ENCODE measurements at places on chromosomes 7 and 10.

- H3K27me3 ChIP-seq: peaks cover 9% of the 10 kb centered on the region
- H3K4me1 ChIP-seq: no peaks in the 10 kb centered on the region
- no peak for DNase-seq
- H3K4me3 ChIP-seq: no peak overlapping the region
Observed at GRCh38 chr7:73429215-73429614, 4.4 kb upstream of the FZD9 start.

DNA sequence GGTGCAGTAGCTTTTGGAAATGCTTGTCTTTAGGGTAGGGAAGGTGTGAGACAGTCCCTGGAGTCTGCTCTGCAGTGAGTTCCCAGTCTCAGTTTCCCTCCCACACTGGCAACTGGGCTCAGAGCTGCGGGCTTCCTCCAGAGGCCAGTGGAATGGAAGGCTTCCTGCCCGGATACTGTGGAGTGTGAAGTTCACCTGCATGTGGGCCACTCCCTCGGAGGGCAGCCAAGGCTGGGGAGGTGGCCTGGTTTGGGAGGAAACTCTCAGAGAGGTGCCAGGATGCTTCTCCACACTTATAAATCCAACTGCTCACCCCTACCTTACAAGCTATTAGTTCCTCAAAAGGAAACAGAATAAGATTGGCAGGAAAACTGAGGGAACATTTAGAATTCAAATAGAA, 18.1 kb upstream of the UBE2H start:
- H3K4me3 ChIP-seq: no peak overlapping the region
- no peaks in the 10 kb centered on the region for H3K36me3 ChIP-seq
- no peaks in the 10 kb centered on the region for H3K27me3 ChIP-seq
- H3K27ac ChIP-seq: peak overlapping the region; percentile 92
- H3K4me1 ChIP-seq: no peaks in the 10 kb centered on the region
- DNase-seq: peak; percentile 45

DNA sequence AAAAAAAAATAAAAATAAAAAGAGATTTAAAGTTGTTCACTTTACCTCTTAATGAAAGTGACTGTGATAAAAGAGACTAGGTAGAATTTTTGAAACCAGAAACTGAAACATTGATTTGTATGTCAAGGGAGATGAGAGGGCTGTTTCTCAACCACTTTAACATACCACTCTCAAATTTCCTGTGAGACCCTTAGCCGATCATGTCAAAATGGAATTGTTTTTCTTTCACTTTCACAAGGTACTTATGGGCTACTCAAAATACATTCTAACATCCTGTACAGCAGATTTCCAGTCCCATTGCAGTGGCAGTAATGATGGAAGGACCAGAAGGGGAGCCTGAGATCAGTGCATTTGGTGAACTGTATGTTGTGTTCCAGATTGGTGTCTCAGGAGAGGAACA, 261.2 kb downstream of the PPP1R3A start:
- H3K4me3 ChIP-seq: no peak overlapping the region
- H3K4me1 ChIP-seq: no peaks in the 10 kb centered on the region
- no peak for DNase-seq
- no peak overlapping the region for H3K27ac ChIP-seq
- no peaks in the 10 kb centered on the region for H3K27me3 ChIP-seq

DNA sequence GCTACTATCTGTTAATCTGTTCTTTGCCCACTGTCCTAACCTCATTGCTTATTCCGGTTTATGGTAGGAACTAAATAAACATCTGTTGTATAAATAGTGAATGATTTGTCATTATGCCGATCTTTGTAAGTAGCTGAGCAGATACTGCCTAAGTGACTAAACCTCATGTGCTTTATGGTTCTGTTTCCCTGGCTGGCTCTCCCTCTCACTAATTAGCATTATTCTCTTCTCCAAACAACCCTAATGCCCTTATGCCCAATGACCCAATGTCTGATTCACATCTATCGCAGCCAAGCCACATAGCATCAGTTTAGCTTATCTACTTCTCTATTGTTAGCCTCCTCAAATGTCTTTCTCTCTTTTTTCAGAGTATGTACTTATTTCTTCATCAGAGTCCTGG, 462.3 kb upstream of the POT1 start:
- H3K27ac ChIP-seq: no peak overlapping the region
- no peaks in the 10 kb centered on the region for H3K36me3 ChIP-seq
- DNase-seq: no peak
- H3K27me3 ChIP-seq: no peaks in the 10 kb centered on the region
- no peak overlapping the region for H3K4me3 ChIP-seq

- peaks cover 11% of the 10 kb centered on the region for H3K4me1 ChIP-seq
- H3K27me3 ChIP-seq: no peaks in the 10 kb centered on the region
- no peaks in the 10 kb centered on the region for H3K36me3 ChIP-seq
- H3K27ac ChIP-seq: no peak overlapping the region
- no peak for DNase-seq
Observed at GRCh38 chr10:98262571-98262970, 5.4 kb downstream of the LOXL4 start.

- H3K4me3 ChIP-seq: no peak overlapping the region
- no peaks in the 10 kb centered on the region for H3K4me1 ChIP-seq
- H3K27ac ChIP-seq: no peak overlapping the region
- H3K36me3 ChIP-seq: no peaks in the 10 kb centered on the region
- H3K27me3 ChIP-seq: no peaks in the 10 kb centered on the region
Observed at GRCh38 chr10:58152673-58153263, 114.9 kb downstream of the IPMK start.

DNA sequence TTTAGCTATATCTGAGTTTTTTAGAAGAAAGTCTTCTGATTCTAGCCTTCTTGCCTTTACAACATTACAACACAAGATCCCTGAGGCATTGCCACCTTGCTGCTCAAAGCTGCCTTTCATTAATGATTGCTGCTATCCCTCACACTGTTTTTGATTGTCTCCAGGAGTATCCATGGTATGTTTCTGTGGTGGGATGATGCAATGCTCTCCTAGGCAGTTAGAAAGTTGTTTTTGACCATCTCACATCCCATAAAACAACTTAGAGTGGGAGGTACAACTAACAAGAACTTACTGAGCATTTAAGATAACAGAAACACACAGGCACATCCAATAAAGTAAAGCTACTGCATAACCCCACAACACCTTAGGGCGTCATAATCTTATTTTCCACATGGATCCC, 1156.0 kb upstream of the LRRTM3 start:
- no peak overlapping the region for H3K27ac ChIP-seq
- no peak overlapping the region for H3K4me3 ChIP-seq
- H3K36me3 ChIP-seq: no peaks in the 10 kb centered on the region

DNA sequence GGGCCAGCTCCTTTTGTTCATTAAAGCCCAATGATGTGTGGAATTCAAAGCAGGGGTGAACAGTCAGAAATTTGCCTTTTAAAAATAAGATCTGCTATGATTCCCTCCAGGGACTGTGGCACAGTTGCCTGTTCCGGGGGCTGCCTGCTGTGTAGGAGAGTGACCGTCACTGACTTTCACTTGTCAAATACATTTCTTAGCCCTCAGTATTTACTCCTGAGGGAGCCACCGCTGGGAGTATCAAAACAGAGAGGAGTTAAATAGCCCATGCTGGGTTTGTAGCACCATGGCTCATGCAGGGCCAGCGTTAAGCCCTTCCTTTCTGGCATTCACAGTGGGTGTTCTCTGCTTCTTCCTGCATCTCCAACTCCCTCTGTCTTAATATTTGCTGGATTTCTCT, 897.8 kb downstream of the SORCS3 start:
- H3K27ac ChIP-seq: no peak overlapping the region
- no peak overlapping the region for H3K4me3 ChIP-seq
- H3K27me3 ChIP-seq: no peaks in the 10 kb centered on the region
- H3K4me1 ChIP-seq: no peaks in the 10 kb centered on the region
- no peak for DNase-seq

DNA sequence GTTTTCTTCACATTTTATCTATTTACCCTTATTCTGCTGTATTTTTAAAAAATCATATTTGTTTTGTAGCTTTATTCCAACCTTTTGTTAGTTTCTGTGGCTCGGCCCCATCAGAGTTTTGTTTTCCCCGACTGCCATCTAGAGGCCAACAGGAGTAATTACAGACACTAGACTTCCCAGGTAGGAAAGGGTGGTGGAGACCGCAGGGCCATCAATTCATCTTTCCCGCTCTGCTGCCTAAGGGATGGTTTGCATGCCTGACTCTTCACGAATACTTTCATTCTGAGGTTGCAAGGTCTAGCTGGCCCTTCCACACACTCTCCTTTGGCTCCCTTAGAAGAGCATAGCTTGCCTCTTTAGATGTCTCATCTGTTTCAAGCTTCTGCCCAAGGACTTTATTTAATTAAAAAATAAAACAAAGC, 38.3 kb downstream of the LYZL2 start:
- H3K27ac ChIP-seq: no peak overlapping the region
- no peak for DNase-seq
- no peaks in the 10 kb centered on the region for H3K36me3 ChIP-seq

- no peaks in the 10 kb centered on the region for H3K36me3 ChIP-seq
- H3K27ac ChIP-seq: no peak overlapping the region
- H3K4me1 ChIP-seq: no peaks in the 10 kb centered on the region
- no peak overlapping the region for H3K4me3 ChIP-seq
Observed at GRCh38 chr10:131819241-131820072, 81.4 kb upstream of the PPP2R2D start.

- H3K27me3 ChIP-seq: no peaks in the 10 kb centered on the region
- H3K4me1 ChIP-seq: no peaks in the 10 kb centered on the region
- no peak overlapping the region for H3K27ac ChIP-seq
- no peak overlapping the region for H3K4me3 ChIP-seq
- no peaks in the 10 kb centered on the region for H3K36me3 ChIP-seq
Observed at GRCh38 chr10:114087255-114087654, 43.6 kb downstream of the ADRB1 start.

DNA sequence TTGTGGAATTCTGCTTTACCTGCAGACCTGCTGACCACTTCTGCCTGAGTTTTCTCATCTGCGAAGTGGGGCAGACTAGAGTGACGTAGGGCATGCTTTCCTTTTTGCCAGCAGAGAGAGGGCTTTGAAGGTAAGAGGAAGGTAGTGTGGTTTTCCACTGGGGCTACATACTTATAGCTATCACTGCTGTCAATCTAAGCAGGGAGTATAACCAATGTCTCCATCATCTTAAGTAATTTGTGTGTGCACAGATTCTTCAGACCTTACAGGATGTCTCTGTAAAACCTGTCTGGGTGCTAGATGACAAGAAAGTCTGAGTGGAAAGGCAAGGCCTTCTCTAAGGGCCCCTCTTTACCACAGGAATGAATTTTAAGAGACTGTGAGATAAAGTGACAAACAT, 106.8 kb downstream of the RBM20 start:
- no peaks in the 10 kb centered on the region for H3K36me3 ChIP-seq
- H3K4me3 ChIP-seq: no peak overlapping the region
- no peaks in the 10 kb centered on the region for H3K4me1 ChIP-seq
- H3K27ac ChIP-seq: no peak overlapping the region
- no peaks in the 10 kb centered on the region for H3K27me3 ChIP-seq

DNA sequence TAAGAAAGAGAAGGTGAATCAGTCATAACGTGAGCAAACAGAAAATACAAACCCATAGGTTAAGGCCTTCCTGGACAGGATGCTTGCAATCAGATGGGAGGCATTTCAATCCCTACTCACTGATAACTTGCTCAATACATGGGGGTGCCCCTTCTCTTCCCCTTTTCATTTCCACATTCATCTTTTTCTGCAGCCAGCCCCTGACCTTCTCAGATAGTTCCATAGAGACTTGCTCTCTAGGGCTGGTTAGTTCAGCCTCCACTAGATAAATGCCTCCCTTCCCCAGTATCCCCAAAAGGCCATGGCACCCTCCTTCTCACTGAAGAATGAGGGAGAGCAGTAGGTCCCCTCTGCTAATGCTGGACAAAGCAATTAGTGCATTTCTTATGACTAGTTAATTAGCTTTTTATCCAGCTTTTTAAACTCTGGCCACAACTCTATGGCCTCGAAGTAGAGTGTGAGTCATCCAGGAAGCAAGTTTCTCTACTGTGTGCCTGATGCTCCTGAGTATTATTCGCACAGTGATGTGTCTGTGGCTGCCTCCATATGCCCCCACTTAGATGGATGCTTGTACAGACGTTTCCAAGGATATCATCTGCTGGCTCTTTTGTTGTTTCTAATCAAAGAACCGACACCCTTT, 12.7 kb downstream of the CHN2 start:
- no peak for DNase-seq
- H3K4me1 ChIP-seq: no peaks in the 10 kb centered on the region
- H3K27ac ChIP-seq: no peak overlapping the region
- H3K36me3 ChIP-seq: no peaks in the 10 kb centered on the region
- H3K27me3 ChIP-seq: no peaks in the 10 kb centered on the region

DNA sequence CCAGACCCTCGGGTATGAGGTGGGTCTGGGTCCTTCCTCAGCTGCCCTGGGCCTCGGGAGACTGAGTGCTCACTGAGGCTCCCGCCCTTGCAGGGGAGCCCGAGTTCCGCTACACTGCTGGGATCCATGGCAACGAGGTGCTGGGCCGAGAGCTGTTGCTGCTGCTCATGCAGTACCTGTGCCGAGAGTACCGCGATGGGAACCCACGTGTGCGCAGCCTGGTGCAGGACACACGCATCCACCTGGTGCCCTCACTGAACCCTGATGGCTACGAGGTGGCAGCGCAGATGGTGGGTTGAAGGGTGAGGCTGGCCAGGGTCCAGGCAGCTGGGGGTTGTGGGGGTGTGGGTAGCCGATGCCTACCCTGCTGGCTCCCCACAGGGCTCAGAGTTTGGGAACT, 7.6 kb downstream of the AEBP1 start:
- no peak for DNase-seq
- no peak overlapping the region for H3K27ac ChIP-seq
- H3K36me3 ChIP-seq: no peaks in the 10 kb centered on the region
- H3K4me1 ChIP-seq: no peaks in the 10 kb centered on the region
- no peaks in the 10 kb centered on the region for H3K27me3 ChIP-seq

GRCh38 chr10:33277135-33277536, 57.3 kb downstream of the NRP1 start:
- peak overlapping the region; percentile 16 for H3K27ac ChIP-seq
- no peak for DNase-seq
- no peak overlapping the region for H3K4me3 ChIP-seq
- no peaks in the 10 kb centered on the region for H3K36me3 ChIP-seq
- H3K27me3 ChIP-seq: no peaks in the 10 kb centered on the region

DNA sequence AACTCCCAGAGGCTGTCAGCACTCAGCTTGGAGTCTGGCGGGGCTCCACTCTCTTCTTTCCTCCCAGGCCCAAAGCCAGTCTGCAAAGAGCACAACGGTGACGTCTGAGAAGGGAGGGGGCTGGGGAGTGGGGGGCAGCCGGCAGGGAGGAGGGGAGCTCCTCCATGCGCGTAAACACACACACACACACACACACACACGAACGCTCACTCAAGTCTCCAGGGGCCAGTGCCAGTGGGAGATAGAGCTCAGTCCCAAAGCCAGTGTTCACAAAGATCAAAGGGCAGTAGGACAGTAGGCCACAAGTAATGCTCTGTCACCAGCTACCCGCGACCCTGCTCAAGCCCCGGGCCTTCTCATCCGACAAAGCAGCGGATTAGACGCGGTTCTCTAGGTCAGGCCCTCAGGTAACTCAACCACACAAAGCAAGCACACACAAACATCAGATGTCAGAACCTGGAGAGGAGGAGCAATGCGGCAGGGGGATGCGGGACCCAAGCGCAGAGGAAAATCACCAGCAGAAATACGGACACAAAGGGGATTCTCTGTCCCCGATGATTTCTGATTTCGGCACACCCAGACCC, 19.9 kb downstream of the TCAF1 start:
- H3K4me1 ChIP-seq: no peaks in the 10 kb centered on the region
- peak overlapping the region; percentile 69 for H3K4me3 ChIP-seq
- H3K27me3 ChIP-seq: no peaks in the 10 kb centered on the region
- peak overlapping the region; percentile 71 for H3K27ac ChIP-seq
- H3K36me3 ChIP-seq: no peaks in the 10 kb centered on the region

Measured in breast epithelium (tissue), 4 donors.